Stimulated activated CD4-positive, alpha-beta T cell treated with anti-CD3 and anti-CD28 coated beads, Interleukin-15, amount 100 ng/mL, for 1 hour (primary cell): ENCODE measurements at places on chromosomes 6 and 20.
A peak's percentile ranks its signal among the peaks of the same experiment; 100 is the strongest.

DNA sequence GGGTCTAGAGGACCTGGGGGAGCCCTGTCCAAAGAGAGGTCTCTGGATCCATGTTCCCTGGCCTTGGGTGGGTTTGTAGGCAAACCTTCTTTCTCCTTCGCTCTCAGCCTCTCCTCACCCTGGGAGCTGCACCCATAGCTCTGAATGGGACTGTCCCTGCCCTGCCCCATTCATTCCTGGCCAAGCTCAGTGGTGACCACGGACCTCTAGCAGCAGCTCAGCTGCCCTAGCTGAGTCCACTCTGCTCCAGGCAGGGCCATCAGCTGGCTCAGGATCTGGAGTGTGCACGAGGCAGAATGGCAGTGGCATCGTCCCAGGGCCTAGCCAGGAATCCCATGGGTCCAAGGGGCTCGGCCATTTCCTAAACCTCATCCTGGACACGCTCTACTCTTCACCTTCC is 5.3 kb downstream of the ULBP3 start:
- no peak for DNase-seq

- DNase-seq: no peak
Measured at GRCh38 chr20:46683011-46683667, 6.1 kb downstream of the TP53RK start.

- no peak for DNase-seq
Measured at GRCh38 chr6:1767481-1768246, 157.9 kb downstream of the FOXC1 start.

DNA sequence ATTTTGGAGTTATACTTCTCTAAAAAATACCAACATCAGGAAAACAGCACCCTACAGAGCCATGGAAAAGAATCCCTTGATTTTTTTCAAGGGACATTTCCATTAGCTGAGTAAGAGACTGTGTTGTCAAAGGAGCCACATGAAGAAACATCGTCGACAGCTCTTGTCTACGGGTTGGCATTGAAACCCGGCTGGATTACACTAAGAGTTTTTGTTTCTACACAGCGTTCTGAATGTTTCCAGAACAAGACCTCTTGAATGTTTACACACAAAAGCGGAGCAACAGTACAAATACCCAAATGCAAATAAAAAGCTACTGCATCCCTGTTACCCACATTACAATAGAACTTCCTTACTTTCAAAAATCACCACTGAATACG is 2.4 kb upstream of the MYLK4 start:
- no peak for DNase-seq

- no peak for DNase-seq
Measured at GRCh38 chr20:25081730-25082497, at the start of gene VSX1. Gene VSX1 (minus strand): TSS chr20:25082141. CDS start chr20:25082096, 45 bp downstream.

GRCh38 chr20:40673442-40673841 is 15.6 kb downstream of the MAFB start:
- DNase-seq: no peak

GRCh38 chr6:29653452-29654038 is 3.3 kb upstream of the MOG start:
- DNase-seq: no peak

DNA sequence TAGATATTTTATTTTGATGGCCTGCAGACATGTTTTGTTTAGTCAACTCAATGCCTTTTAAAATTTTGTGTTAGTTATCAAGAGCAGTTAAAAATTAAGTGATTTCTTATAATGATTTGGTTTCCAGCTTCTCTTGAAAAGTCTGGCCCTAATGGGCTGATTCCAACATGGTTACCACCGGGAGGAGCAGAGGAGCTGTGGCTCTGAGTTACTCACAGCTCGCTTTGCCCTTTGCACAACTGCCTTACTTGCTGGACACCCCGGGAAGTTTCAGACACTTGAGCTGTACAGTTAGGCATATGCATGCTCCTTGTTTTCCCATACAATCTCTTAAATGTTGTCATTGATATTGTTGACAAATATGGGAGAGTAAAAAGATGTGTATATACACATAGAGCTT is 173.1 kb upstream of the MMS22L start:
- DNase-seq: no peak

GRCh38 chr20:57382516-57382915 is 8.7 kb upstream of the RBM38 start:
- DNase-seq: no peak

- no peak for DNase-seq
Measured at GRCh38 chr6:4649728-4650127, 126.5 kb upstream of the CDYL start.

DNA sequence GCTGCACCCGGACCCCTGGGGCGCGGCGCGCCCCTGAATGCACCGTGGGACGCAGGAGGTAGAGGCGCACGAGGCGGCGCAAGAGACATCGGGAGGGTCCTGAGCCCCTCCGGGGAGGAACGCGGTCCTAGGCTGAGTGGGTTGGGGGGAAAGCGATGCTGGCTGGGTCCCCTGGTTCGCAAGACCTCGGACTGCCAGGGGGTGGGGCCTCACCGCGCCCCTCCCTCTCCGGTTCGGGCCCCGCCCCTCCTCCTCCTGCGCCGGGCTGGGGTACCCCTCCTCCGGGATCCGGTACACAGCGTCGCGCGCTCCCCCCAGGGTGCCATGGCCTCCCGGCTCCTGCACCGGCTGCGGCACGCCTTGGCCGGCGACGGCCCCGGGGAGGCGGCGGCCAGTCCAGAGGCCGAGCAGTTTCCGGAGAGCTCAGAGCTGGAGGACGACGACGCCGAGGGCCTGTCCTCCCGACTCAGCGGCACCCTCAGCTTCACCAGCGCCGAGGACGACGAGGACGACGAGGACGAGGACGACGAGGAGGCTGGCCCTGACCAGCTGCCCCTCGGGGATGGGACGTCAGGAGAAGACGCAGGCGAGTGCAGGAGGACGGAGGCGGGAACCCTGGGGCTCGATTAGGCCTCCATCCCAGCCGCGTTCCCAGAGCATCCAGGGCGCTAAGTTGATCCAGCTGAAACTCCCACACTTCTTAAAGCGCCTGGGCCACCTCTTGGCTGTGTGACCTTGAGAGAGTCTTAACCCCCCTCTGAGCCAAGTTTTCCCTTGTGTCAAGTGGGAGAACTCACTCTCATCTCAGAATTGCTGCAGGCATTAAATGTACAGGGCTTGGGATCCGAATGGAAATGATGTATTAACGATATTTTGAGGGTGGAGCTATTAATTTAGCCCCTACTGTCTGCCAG is 541 bp downstream of the SNX21 start:
- peak; percentile 43 for DNase-seq

DNA sequence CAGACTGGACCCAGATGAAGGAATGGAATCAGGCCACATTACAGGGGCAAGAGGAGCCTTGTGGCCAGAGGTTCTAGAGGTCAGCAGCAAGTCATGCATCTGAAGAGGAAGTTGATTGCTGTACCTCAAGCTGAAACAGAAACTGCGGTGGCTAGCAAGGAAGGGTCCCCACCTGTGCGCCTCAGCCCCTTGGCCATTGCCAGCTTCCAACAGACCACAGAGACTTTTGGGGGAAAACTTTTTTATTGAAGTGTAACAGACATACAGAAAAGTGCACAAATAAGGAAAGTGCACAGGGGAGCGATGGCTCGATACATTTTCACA is 26.8 kb upstream of the SLC9A8 start:
- no peak for DNase-seq

DNA sequence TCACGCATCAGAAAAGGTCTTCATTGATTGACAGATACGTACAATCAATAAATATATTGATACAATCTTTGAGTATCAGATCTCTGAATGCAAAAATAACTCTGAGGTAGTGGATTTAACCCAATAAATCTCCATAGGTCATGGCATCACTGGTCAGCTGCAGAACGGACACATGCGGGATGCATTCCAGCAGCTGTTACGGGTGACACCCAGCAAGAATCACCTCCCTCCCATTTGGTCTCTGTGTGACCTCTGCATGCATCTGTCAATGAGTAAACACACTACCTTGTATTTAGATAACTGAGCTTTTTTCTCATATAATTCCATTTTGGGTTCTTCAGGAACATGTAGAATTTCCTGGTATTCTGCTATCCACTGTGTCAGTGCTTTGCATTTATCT is 285.4 kb downstream of the SYNE1 start:
- no peak for DNase-seq

DNA sequence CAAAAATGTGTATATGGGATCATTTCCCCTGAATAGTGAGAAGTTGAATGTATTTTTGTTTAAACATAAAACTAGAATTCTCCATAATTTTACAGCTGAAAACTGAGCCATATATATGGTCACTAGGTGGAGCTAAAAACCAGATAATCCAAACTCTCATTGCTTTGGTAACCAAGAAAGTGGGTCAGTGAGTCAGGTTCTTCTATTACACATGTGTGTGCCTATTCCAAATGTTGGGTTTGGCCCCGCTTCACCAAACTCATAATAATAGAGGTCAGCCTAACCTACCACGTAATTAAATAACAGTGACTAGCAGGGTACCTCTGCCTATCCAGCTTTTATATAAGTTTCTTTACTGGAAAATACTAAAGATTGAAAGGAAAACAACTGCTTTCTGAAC is 19.3 kb upstream of the RNGTT start:
- DNase-seq: no peak

GRCh38 chr20:57323034-57323433 is 6.6 kb upstream of the SPO11 start:
- DNase-seq: no peak

- no peak for DNase-seq
Measured at GRCh38 chr6:99613705-99614429, 7.2 kb downstream of the PRDM13 start.

DNA sequence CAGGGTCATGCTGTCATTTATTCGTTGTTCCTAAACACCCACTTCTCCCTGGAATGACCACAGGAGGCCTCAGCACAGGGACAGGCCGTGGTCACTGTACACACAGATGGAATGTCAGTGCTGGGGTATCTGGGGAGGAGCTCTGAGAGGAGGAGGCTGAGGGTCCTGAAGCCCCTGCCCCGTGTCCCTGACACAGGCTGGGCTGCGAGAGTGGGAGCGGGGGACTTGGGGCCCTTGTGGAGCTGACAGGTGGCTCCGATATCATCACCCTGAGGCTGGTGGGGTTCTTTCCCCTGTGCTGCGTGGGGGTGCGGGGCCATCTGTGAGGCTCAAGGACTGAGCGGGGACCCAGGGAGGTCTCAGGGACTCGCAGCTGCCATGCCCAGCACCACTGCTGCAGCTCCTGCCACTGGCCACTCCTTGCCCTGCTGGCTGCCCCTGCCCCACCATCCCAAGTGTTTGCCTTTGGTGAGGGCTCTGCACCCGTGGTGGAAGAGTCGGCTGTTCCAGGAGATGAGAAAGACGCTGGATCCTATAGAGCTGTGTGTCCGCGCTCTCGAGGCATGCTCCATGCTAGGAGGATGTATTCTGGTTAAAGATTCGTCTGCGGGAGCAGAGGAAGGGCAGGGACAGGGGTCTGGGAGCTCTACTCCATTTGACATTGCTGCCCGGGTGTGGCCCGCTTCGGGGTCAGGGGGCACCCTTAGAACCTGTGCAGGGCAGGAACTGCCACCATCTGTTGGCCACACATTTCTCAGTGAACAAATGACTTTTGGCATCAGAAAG is 18.9 kb downstream of the NPEPL1 start:
- DNase-seq: no peak

GRCh38 chr6:169626649-169627048 is 75.2 kb downstream of the WDR27 start:
- no peak for DNase-seq

DNA sequence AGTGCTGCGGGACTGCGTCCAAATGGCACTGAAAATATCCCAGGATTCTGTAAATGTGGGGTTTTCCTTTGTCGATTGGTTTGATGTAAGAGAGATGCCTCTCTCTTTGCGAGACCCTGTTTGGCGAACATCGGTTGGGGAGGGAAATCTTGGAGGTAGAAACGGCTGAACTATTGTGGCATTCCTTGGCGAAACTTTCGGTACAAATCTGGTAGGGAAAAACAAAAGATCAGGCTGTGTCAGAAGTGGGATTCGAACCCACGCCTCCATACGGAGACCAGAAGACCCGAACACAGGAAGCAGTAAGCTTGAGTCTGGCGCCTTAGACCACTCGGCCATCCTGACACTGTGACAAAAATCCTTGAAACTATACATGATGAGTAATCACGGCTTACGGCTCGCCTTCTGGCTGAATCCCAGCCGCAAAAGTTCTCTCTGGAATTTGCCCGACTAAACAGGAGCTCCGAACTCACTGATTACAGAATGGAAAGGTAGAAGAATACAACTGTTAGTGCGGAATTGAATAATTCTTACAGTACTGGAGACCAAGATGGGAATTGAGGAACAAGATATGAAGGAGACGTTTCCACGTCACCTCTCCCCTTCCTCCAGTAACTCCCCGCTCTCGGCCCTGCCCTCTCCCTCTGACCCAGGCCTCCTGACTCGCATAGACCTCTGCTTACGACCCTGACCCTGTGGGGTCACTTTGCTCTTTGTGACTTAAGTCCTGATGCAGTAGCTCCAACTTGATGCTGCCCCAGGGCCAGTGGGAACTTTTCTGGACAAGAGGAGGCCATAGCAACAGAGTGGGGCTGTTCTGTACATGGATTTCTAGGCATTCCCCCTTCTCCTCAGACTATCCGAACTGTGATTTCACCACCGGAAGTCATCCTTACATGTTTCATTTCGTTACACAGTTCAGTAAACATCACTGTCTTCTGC is 132.8 kb upstream of the ZNF184 start:
- no peak for DNase-seq

DNA sequence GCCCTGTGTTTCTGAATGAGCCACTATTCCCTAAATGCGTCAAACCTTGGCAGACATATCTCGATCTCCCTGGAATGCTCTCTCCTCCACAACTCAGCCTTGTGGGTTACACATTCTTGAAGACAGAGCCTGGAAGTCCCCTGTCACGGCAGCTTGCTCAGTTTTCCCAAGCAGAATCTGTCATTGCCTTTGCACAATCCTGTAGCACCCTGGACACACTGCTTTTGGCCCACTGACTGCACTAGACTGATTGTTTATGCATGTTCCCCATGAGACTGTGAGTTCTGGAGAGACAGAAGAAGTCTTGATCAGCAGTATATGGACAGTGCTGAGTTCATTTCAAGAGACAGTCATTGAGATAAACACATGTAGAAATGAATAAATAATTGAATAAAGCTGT is 406.7 kb downstream of the CD83 start:
- DNase-seq: no peak

DNA sequence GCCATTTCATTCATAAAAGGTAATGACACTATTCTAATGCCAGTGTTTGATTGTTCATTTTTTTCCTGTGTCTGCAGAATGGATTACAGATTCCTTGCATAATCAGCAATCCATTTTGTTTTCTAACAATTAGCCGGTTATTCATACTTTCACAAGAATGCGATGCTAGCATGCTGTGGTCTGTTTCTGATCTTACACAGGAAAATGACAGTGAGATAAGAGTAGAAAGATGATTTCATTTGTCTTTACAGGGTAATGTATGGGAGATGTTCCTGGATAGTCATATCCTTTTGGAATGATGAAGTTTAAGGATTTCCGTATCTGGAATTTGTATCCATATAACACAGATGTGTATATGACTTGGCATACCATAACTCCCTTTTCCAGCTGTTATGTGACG is 207.3 kb downstream of the FARS2 start:
- DNase-seq: no peak

GRCh38 chr20:45779011-45779915 is 12.4 kb downstream of the WFDC3 start:
- no peak for DNase-seq
